ENCODE measurements at places on chromosomes 7 and 10.

- DNase-seq, result no peak
These were observed 20.0 kb upstream of the CREB3L2 start for GRCh38 chr7:138021889-138022288.

DNA sequence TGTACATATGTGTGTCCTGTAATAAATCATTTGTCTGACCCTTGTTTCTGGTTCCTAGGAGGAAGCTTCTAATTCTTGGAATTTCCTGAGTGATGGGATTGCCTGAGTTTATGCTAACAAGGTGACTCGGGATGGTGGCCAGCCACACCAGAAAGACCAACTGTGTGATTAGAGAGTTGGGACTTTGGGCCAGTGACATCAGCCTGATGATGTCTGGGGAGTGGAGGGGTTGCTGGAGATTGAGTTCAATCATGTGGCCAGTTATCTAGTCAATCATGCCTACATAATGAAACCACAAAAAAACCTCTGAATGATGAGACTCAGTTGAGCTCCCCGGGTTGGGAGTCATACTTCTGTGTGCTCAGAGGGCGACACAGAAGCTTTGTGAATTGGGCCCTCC lies 23.5 kb upstream of the CARD11 start:
- no peak for DNase-seq

- DNase-seq, result peak; percentile 73
These were observed 625.1 kb upstream of the MKI67 start for GRCh38 chr10:128751284-128751683.

GRCh38 chr10:72323108-72323749 lies 31.5 kb downstream of the DNAJB12 start:
- DNase-seq, result no peak

DNA sequence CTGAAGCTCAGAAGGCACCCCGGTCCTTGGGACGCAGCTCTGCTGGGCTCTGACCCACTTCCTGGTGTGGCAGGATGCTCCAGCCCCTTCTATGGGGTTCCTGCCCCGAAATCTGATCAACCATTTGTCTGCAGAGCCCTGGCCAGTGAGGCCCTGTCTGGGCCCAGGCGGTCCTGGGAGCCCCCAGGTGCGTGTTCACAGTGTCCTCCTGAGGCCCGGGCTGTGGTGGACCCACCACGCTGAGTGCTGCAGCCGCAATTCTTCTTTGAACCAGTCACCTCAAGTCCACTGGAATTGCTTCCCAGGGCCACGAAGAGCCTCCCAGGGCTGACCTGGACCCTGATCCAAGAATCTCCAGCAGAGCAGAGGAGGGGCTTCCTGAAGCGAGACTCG lies 19.1 kb downstream of the KNDC1 start:
- DNase-seq, result no peak

GRCh38 chr7:140039896-140040295 lies 22.9 kb downstream of the PARP12 start:
- DNase-seq, result no peak

GRCh38 chr7:36636126-36636525 lies 88.2 kb downstream of the AOAH start:
- DNase-seq, result no peak

- DNase-seq, result no peak
These were observed 67.2 kb upstream of the FAM204A start for GRCh38 chr10:118409295-118409694.

- no peak for DNase-seq
These were observed 33.3 kb downstream of the JCAD start for GRCh38 chr10:30026080-30026479.

DNA sequence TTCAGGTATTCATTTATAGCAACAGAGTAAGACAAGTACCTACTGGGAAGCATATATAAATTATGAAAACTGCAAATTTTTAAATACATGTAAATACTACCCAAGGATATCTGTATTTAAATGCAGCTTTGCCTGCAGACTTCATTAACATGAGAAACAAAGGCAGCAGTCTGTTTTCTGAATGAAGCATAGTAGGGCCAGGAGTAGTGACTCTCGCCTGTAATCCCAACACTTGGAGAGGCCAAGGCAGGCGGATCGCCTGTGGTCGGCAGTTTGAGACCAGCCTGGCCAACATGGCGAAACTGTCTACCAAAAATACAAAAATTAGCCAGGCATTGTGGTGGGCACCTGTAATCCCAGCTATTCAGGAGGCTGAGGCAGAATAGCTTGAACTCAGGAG lies 42.5 kb upstream of the PHF14 start:
- DNase-seq, result no peak

GRCh38 chr7:27339478-27339877 lies 96.9 kb downstream of the EVX1 start:
- no peak for DNase-seq

DNA sequence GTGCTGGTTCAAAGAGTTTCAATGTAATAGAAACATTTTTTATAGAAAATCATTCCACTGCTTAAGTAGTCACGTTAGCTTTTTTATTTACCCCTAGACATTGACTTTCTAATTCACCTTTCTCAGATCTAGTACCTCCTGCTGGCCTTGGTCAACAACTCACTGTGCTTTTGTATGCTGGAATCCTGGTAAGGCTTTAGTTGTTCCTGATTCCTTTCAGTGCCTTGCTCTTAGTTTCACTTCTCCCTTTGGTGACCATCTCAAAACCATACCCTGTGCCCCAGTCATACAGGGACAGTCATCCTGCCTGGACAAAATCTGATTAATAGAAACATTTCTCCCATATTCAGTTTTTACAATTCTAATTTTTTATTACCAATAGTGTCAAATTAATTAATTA lies 130.2 kb downstream of the GPR37 start:
- DNase-seq, result no peak

DNA sequence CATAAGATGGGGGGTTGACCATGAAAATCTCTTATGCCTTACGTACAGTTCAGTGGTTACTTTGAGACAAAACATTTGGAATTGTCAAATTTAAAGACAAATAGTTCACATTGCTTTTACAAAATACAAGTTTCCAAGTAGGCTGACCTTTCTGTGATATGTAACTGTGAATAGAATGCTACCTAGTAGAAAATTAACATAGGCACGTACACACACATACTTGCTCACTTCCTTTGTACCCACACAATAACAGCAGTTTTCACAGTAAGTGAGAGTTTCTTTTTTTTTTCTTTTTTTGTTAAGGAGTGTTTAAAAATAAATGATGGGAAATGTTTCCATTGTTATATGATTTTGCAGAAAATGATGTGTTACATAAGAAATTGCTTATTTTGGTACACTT lies 53.3 kb upstream of the SP8 start:
- no peak for DNase-seq

All from stromal cell of bone marrow (primary cell).